Activated CD8-positive, alpha-beta memory T cell treated with anti-CD3 and anti-CD28 coated beads for 1 hour (primary cell): ENCODE measurements at places on chromosomes 5 and 9.

GRCh38 chr5:153080940-153081339 lies 409.5 kb upstream of the GRIA1 start:
- no peak for DNase-seq

GRCh38 chr9:111952559-111952958 lies 55.9 kb downstream of the UGCG start:
- no peak for DNase-seq

DNA sequence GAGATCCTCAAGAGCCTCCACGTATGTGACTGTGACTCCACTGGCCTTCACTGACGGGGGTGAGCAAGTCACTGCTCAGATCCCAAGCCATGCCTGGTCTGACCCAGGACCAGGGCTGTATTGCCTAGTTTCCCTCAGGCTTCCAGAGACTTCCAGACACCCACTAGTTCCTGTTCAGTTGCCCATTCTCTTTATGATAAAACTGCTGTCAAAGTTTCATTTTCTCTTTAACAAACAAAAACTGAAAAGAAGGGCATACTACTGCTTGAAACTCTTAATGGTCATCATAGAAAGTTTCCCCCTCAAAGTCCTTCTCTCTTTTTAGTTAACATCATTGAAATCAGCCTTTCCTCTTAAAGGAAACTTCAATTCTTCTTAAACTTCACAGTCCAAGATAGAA lies 105.7 kb upstream of the GHR start:
- DNase-seq = no peak

DNA sequence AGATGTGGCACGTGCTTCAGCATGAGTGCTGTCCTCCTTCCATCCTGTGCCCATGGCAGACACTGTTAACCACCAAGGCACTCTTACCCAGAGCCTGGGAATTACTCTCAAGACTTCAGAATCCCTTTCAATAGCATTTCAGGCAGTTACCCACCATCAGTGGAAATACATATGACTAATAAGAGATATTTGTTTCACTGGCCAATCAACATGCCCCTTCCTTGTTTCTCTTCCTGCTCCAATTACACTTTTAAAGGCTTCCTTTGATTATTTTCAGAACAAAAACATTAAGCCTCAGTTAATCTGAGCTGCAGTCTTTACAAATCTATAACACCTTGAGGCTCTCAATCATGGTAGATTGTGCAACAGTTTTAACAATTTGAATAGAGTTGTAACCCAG lies 70.8 kb downstream of the PRELID2 start:
- no peak for DNase-seq

- no peak for DNase-seq
These were observed 2.8 kb downstream of the NPR3 start for GRCh38 chr5:32713770-32714381.

GRCh38 chr5:76565009-76565408 lies 58.2 kb downstream of the F2RL2 start:
- DNase-seq = no peak

DNA sequence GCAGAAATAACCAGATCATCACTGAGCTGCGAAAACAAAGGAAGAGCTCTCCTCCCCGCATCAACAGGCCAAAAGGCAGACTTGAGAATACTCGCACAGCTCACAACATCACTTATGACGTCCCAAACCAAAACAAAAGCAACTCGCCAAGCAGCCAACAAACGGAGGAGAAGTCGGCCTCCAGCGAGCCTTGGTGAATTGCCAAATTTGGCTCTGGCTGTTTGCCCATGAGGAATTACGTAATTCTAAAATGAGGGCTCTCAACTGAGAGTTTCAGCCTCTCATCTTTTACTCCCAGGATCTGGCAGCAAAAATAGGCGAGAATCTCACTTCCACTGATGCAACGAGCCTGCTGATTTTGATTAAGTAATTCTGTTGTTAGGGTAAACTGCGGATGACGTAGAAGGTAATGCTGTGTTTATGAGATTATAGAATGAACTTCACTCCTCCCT lies 51.7 kb upstream of the SEMA6A start:
- no peak for DNase-seq

DNA sequence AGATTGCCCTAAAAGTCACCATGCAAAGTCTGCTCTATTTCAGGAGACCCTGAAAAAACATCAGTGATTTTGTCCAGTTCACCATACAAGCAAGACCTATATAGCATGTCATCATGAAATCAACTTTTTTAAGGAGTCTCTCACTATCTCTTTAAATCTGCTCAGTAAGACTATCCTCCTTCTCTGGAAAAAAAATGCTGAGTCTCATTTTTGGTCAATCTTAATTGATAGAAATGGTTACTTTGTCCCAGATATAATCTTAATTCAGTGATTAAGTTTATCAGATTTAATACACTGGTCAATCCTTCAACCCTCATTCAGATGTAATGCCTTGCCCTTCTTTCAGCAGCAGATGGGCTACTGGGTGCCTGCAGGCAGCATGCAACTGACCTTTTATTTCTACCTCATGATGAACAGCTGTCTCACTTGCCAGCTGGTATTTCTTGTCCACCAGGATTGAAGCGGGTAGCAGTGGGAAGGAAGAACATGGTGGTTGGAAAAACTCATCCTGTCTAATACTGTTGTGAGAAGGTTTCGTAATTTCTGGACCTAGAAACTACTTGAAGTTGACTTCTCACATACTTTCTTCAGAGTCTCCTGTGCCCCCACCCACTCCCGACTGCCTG lies 375.3 kb downstream of the DNAH5 start:
- DNase-seq = no peak
